CD4-positive, alpha-beta memory T cell (primary cell): ENCODE measurements at places on chromosomes 11 and 22. TPM values are rescaled to one million over a fixed set of nuclear protein-coding genes. Genes with fewer than 3 reads are reported as not detected.

ZNF202 gene
- 21.6 TPM for total RNA-seq

FBLN1 gene
- total RNA-seq, result not detected

HBB gene
- total RNA-seq, result not detected

ANO3 gene
- total RNA-seq, result not detected

TIGD3 gene
- 0.96 TPM for total RNA-seq

WNT11 gene
- total RNA-seq, result 0.93 TPM

SLC35C1 gene
- total RNA-seq, result 20.3 TPM

PNPLA5 gene
- not detected for total RNA-seq

MYEOV gene
- not detected for total RNA-seq

NCAM1 gene
- total RNA-seq, result not detected

LUZP2 gene
- total RNA-seq, result not detected

MMP10 gene
- total RNA-seq, result not detected

OR2D2 gene
- total RNA-seq, result not detected

EXPH5 gene
- total RNA-seq, result 4.0 TPM

POTEH gene
- total RNA-seq, result not detected

UBQLNL gene
- 0.50 TPM for total RNA-seq

KCNJ1 gene
- not detected for total RNA-seq

IL17RA gene
- total RNA-seq, result 71.6 TPM

P2RY2 gene
- total RNA-seq, result not detected

LINC01488 gene
- total RNA-seq, result not detected

OR4X2 gene
- not detected for total RNA-seq

OR52A1 gene
- total RNA-seq, result not detected

SNX32 gene
- 0.42 TPM for total RNA-seq

TEX54 gene
- total RNA-seq, result not detected

KCNQ1OT1 gene
- 0.36 TPM for total RNA-seq

UCP3 gene
- 6.3 TPM for total RNA-seq

GTSE1 gene
- not detected for total RNA-seq

GRAP2 gene
- 134 TPM for total RNA-seq

STARD10 gene
- 23.5 TPM for total RNA-seq

PNPLA3 gene
- total RNA-seq, result not detected

DEPDC7 gene
- total RNA-seq, result 1.9 TPM
